Prostate gland (tissue), 2 donors: ENCODE measurements at places on chromosomes 4 and X. TPM values are rescaled to one million over a fixed set of nuclear protein-coding genes. Genes with fewer than 3 reads are reported as not detected.

Gene HEPH
- 6.9 TPM for total RNA-seq

GRCh38 chrX:116272861-116273260 is 102.3 kb downstream of the AGTR2 start:
- no peak overlapping the region for H3K27ac ChIP-seq
- H3K27me3 ChIP-seq: no peaks in the 10 kb centered on the region
- H3K4me3 ChIP-seq: no peak overlapping the region

GRCh38 chr4:168398589-168398988 is 80.0 kb upstream of the DDX60 start:
- no peak overlapping the region for H3K27ac ChIP-seq
- H3K4me1 ChIP-seq: no peaks in the 10 kb centered on the region
- H3K4me3 ChIP-seq: no peak overlapping the region
- no peaks in the 10 kb centered on the region for H3K27me3 ChIP-seq
- H3K36me3 ChIP-seq: no peaks in the 10 kb centered on the region
- DNase-seq: no peak

Gene ETDA
- not detected for total RNA-seq

GRCh38 chr4:13527981-13528820 is 16.1 kb downstream of the NKX3-2 start:
- DNase-seq: no peak
- H3K36me3 ChIP-seq: no peaks in the 10 kb centered on the region
- H3K27me3 ChIP-seq: peaks cover 57% of the 10 kb centered on the region
- no peaks in the 10 kb centered on the region for H3K4me1 ChIP-seq
- H3K27ac ChIP-seq: no peak overlapping the region
- H3K4me3 ChIP-seq: no peak overlapping the region

DNA sequence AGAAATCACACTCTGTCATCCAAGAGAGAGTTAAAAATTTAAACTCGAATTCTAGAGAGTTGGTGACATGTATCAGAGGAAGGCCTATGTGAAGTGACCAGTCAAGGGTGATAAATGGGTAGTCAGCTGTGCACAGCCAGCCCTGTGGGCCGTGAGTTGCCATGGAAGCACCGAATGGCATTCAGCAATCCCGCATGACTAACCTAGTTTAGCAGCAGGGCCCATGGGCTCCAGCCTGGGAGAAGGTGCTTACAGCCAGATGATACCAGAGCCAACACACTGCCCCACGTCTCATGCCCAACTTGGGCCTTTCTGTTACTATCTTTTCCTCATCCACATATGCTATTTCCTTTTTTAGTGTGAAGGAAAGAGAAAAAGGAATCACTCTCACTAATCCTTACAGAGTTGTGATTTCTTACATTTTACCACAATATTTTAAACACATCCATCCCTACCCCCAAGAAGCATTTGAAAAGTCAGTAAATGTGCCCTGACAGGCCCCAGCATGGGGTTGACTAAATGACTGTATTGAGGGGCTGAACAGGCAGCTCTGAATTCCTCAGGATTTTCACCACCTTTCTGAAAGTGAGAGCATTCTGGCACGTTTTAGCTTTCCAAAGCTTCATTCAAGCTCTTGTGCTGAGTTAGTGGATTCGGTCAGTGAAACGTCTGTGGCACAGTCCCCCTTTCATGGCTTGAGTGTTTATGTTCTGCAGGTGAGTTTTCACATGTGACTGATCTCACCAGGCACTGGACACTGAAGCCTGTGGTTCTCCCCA is 104.2 kb downstream of the AFF1 start:
- H3K4me1 ChIP-seq: peaks cover 4% of the 10 kb centered on the region
- H3K36me3 ChIP-seq: no peaks in the 10 kb centered on the region
- H3K27ac ChIP-seq: peak overlapping the region; percentile 31

DNA sequence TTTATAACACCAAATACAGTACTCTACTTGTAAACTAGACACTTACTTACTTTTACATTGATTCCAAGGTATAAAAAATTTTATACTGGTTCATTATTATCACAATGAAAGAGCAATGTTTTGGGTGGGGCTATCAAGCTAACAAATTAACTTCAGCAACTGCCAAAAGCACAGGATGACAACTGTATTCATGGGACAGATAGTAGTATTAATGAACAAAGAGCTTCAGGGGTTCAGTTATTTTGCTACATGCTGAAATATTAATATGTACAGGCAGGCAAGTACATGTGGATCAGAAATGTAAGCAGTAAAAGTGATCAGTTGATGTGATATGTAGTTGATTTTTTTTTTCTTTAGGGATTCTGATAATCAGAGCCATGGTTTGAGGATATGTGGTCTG is 112.9 kb downstream of the NAA11 start:
- DNase-seq: no peak
- H3K4me1 ChIP-seq: no peaks in the 10 kb centered on the region
- no peaks in the 10 kb centered on the region for H3K27me3 ChIP-seq
- no peak overlapping the region for H3K27ac ChIP-seq
- H3K36me3 ChIP-seq: no peaks in the 10 kb centered on the region

Gene SORBS2
- total RNA-seq: 242 TPM

GRCh38 chr4:112099701-112100297 is 45.5 kb upstream of the FAM241A start:
- no peaks in the 10 kb centered on the region for H3K4me1 ChIP-seq
- H3K27me3 ChIP-seq: no peaks in the 10 kb centered on the region
- no peaks in the 10 kb centered on the region for H3K36me3 ChIP-seq
- DNase-seq: no peak

- no peaks in the 10 kb centered on the region for H3K36me3 ChIP-seq
- H3K27ac ChIP-seq: no peak overlapping the region
- H3K4me3 ChIP-seq: no peak overlapping the region
These were observed 157.6 kb upstream of the C1QTNF7 start for GRCh38 chr4:15270201-15270600.

DNA sequence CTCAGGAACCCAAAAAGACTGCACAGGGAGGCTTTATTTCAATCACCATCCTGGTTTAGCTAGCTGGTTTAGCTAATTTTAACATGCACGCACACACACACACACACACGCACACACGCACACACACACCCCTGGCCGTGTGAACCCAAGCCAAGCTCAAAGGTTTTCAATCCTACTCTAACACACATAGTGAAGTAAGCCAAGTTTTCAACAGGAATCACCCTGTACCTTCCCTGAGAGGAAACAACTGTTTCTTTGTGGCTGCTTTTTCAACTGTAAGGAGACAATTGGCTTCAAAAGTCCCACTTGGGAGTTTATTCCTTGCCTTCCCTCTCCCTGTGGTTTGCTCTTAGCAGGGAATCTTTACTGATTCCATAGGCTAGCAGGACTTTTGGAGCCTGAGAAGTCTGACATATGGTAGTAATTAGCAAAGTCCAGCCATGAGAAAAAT is 98.9 kb upstream of the BMP3 start:
- no peak for DNase-seq
- H3K4me1 ChIP-seq: no peaks in the 10 kb centered on the region
- H3K27ac ChIP-seq: no peak overlapping the region
- H3K27me3 ChIP-seq: no peaks in the 10 kb centered on the region
- no peak overlapping the region for H3K4me3 ChIP-seq

- no peak for DNase-seq
- no peaks in the 10 kb centered on the region for H3K36me3 ChIP-seq
- H3K27me3 ChIP-seq: no peaks in the 10 kb centered on the region
- no peaks in the 10 kb centered on the region for H3K4me1 ChIP-seq
These were observed 275.3 kb upstream of the SPOCK3 start for GRCh38 chr4:167509551-167509950.

Gene TMEM150C
- 30.0 TPM for total RNA-seq

GRCh38 chr4:25440478-25441030 is 63.5 kb downstream of the ANAPC4 start:
- DNase-seq: no peak
- H3K27ac ChIP-seq: no peak overlapping the region
- no peak overlapping the region for H3K4me3 ChIP-seq
- no peaks in the 10 kb centered on the region for H3K27me3 ChIP-seq

GRCh38 chr4:35793045-35793722 is 451.1 kb downstream of the ARAP2 start:
- no peak for DNase-seq
- H3K27ac ChIP-seq: no peak overlapping the region
- no peak overlapping the region for H3K4me3 ChIP-seq
- H3K36me3 ChIP-seq: no peaks in the 10 kb centered on the region

DNA sequence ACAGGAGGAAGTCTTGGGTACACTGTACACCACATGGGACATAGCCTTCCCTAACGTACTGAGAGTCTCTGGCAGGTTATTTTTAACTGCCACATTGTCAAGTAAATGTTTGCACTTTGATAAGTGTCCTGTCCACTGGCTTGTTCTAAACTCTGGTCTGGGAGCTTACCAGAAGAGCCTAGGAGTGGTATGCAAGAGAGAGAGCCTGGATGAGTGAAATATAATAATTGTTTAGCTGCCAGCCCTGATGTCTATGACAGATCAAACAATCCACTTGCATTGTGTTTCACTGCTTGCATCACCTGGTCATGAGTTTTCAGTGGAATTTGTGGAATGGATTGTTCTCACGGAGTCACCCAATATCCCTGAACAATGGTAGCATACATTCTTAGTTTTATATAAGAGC is 91.6 kb downstream of the SHROOM3 start:
- no peak overlapping the region for H3K4me3 ChIP-seq
- peak overlapping the region; percentile 69 for H3K27ac ChIP-seq
- no peaks in the 10 kb centered on the region for H3K27me3 ChIP-seq
- H3K4me1 ChIP-seq: no peaks in the 10 kb centered on the region
- DNase-seq: peak; percentile 74
- H3K36me3 ChIP-seq: no peaks in the 10 kb centered on the region

DNA sequence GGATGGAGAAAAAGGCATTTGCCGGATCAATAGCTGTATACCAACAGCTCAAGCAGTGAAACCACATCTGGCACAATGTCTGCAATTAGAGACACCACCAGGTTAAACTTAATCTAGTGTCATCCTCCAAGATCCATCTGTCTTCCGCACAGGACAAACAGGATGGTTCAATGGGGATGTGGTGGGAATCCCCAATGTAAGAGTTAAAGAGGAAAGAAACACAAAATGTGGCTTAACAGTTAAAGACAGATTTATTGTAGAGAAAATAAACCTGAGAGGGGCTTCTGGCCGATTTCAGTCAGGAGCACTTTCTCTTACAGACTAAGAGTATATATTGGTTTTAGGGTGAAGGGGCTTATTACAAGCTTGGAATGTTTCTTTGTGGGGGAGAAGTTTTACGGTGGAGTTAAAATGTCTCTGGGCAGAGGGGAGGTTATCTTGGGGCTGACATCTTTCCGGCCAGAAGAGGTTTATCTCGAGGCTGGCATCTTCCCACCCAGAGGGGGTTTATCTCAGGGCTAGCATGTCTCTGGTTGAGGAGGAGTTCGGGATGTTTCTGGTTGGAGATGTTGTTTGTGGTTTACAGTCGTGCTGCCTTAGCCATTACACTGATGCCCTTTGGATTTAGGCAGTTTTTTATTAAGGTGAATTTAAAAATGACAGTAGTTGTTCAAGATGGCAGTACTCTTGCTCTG is 61.7 kb downstream of the KANTR start:
- no peaks in the 10 kb centered on the region for H3K4me1 ChIP-seq
- no peak for DNase-seq
- H3K36me3 ChIP-seq: no peaks in the 10 kb centered on the region
- no peak overlapping the region for H3K27ac ChIP-seq

Gene PDLIM3
- 78.7 TPM for total RNA-seq

DNA sequence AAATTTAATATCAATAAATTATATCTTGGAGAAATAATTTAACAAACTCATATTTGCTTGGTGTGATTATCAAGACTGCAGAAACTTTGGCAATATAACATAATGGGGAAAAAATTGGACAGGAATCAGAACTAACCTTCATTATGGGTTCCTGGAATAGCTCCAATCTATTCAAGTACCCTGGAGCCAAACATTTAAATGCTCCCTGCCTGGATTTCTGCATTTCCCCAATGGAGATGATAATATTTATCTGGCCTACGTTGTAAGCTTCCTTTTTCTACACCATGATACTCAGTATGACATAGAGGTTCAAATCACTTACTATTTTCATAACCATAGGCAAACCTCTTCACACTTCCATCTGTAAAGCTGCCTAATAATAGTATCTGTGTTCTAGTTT is 326.8 kb downstream of the TRIML1 start:
- no peak overlapping the region for H3K4me3 ChIP-seq
- no peaks in the 10 kb centered on the region for H3K36me3 ChIP-seq
- H3K27me3 ChIP-seq: no peaks in the 10 kb centered on the region
- no peaks in the 10 kb centered on the region for H3K4me1 ChIP-seq

Gene ZCCHC18
- total RNA-seq: 0.14 TPM

- no peaks in the 10 kb centered on the region for H3K36me3 ChIP-seq
- DNase-seq: no peak
These were observed 160.4 kb downstream of the GATB start for GRCh38 chr4:151600432-151600831.

Gene SMARCAD1
- total RNA-seq: 22.4 TPM

Gene MEPE
- not detected for total RNA-seq

GRCh38 chrX:17591741-17592110 is 145.6 kb upstream of the SCML1 start:
- H3K4me1 ChIP-seq: no peaks in the 10 kb centered on the region
- H3K36me3 ChIP-seq: no peaks in the 10 kb centered on the region
- no peaks in the 10 kb centered on the region for H3K27me3 ChIP-seq

GRCh38 chr4:141543176-141543575 is 93.2 kb upstream of the IL15 start:
- H3K36me3 ChIP-seq: no peaks in the 10 kb centered on the region
- H3K27ac ChIP-seq: no peak overlapping the region
- no peak for DNase-seq
- no peaks in the 10 kb centered on the region for H3K4me1 ChIP-seq

Gene IGFBP7
- 1,366 TPM for total RNA-seq

- no peaks in the 10 kb centered on the region for H3K27me3 ChIP-seq
- no peak overlapping the region for H3K27ac ChIP-seq
- no peaks in the 10 kb centered on the region for H3K36me3 ChIP-seq
- H3K4me1 ChIP-seq: no peaks in the 10 kb centered on the region
These were observed 113.9 kb downstream of the NYX start for GRCh38 chrX:41561045-41561444.

GRCh38 chr4:76197971-76198410 is 15.6 kb downstream of the SCARB2 start:
- H3K27me3 ChIP-seq: no peaks in the 10 kb centered on the region
- H3K4me1 ChIP-seq: peaks cover 53% of the 10 kb centered on the region
- peak overlapping the region; percentile 87 for H3K27ac ChIP-seq
- peak; percentile 61 for DNase-seq
- H3K4me3 ChIP-seq: no peak overlapping the region

DNA sequence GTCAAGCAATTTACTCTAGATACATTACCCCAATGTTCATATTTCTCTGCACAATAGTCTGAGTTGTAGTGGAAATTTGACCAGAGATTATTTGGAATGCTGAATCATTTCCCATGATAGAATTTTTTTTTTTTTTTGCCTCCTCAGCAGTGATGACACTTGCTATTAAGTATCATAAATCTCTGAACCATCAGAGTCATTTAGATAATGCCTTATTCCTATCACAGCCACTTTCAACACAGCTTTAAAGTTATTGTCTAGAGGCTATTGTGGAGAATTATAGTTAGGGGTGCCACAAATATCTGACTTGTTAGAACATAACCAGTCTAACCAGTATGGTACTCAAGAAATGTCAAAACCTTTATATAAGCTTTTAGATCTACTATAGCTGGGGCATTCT is 79.8 kb downstream of the LCORL start:
- no peaks in the 10 kb centered on the region for H3K36me3 ChIP-seq
- no peak overlapping the region for H3K27ac ChIP-seq
- H3K4me3 ChIP-seq: no peak overlapping the region
- no peaks in the 10 kb centered on the region for H3K4me1 ChIP-seq

Gene GAB1
- total RNA-seq: 13.7 TPM

Gene FOXR2
- 1.2 TPM for total RNA-seq
